Astrocyte of the spinal cord (primary cell): ENCODE measurements at places on chromosomes 7 and 10.
A peak's percentile ranks its signal among the peaks of the same experiment; 100 is the strongest.

DNA sequence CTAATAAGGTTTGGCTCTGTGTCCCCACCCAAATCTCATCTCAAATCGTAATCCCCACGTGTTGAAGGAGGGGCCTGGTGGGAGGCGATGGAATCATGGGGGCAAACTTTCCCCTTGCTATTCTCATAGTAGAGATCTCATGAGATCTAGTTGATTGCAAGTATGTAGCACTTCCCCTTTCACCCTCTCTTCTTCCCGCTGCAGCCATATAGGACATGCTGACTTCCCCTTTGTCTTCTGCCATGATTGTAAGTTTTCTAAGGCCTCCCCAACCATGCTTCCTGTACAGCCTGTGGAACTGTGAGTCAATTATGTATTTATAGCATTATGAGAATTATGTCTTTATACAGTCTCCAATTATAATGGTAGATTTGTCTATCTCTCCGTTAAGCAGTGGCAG is 594.5 kb downstream of the ACTR3B start:
- DNase-seq = no peak

DNA sequence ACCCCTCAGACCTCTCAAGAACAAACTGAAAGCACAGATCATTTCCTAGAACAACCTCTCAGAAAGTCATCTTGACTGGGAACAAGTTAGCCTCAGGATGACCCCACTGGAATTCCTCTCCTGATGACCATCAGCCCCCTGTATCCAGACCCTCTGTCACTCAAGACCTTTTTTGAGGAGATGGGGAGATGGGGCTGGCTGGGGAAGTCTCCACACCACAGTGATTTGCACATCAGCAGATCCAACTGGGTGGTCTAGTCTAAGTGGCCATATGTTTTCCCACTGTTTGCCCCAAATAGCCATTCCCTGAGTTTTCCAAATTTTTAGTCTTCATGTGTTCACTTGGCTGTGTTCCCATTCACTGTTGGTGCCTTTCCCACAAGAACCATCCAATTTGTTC is 452.4 kb upstream of the NPVF start:
- DNase-seq = no peak

DNA sequence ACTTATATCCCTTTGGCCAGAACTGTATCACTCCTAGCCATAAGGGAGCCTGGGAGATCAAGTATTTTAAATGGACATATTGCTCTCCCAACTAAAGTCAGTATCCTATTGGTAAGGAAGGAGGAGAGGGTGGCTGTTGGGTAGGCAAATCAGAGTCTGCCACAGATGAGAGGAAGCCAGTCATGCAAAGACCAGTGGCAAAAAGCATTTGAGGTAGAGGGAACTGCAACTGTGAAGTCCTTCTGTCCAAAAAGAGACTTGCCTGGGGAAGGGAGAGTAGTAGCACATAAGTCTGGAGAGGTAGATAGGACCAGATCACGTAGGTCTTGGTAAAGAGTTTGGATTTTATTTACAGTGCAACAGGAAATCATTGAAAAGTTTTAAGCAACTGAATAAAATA is 8.8 kb upstream of the CCNJ start:
- no peak for DNase-seq

GRCh38 chr10:52136921-52137320 is 177.2 kb upstream of the DKK1 start:
- DNase-seq = no peak

DNA sequence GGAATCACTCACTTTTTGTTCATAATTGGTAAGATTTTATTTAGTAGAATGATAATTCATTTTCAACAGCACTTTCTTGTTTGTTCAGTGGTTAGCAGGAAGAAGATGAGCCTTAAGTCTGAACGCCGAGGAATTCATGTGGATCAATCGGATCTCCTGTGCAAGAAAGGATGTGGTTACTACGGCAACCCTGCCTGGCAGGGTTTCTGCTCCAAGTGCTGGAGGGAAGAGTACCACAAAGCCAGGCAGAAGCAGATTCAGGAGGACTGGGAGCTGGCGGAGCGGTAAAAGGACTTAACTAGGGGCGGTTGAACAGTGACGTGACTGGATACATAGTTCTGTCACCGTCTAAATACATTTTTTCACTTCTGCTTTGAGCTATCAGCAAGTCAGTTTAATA is 31.3 kb downstream of the RABGEF1 start:
- no peak for DNase-seq

DNA sequence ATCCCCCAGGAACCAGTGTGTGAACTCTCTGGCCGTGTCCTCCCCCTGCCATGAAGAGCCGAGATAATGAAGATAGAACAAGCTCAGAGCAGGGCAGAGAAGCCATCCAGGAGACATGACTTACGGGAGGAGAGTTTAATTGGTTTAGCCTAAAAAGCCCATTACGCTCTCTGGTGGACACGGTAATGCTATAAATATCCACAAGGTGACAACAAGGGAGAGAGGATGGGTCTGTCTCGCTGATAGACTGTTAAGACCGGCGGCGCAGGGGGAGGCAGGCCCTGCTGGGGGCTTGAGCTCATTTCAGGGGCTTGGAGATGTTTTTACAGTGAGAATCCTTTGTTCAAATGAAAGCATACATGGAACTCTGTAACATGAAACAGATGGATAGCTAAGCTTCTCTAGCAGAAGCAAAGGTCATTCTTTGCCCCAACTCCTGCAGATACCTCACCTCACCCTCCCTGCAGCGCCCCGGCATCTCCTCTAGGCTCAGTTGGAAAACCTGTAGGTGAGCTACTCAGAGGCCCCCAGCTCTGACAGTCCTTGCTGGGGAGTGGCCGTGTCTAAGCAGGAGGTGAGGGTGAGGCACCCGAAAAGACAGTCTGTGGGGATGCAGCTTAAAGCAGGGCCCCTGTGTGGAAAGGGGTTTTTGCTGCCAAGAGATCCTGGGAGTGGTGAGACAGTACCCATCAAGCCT is 40.8 kb upstream of the LOXL4 start:
- DNase-seq = no peak

GRCh38 chr7:1096156-1097119 is 8.5 kb downstream of the GPER1 start:
- no peak for DNase-seq

GRCh38 chr10:17871036-17871435 is 61.9 kb downstream of the MRC1 start:
- DNase-seq = no peak

GRCh38 chr7:73366127-73366526 is 38.2 kb downstream of the FKBP6 start:
- no peak for DNase-seq

DNA sequence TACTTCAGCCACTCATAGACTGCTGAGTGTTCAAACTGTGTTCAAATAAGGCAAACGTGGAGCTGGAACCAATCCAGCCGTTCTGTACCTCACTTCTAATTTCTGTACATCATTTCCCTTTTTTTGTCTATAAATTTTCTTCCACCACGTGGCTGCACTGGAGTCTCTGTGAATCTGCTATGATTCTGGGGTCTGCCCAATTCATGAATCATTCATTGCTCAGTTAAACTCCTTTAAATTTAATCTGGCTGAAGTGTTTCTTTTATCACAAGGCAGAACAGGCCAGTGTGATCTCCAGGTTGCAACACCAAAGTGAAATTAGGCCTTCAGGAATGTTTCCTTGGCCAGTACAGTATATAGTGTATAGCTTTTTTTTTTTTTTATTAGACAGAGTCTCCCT is 53.5 kb downstream of the DNAJC12 start:
- DNase-seq = no peak

GRCh38 chr7:128739990-128740682 is 977 bp downstream of the CALU start:
- DNase-seq = peak; percentile 18

GRCh38 chr7:122488241-122488640 is 183.7 kb upstream of the FEZF1 start:
- DNase-seq = no peak

GRCh38 chr10:80580638-80581468 is 43.2 kb downstream of the SH2D4B start:
- no peak for DNase-seq

DNA sequence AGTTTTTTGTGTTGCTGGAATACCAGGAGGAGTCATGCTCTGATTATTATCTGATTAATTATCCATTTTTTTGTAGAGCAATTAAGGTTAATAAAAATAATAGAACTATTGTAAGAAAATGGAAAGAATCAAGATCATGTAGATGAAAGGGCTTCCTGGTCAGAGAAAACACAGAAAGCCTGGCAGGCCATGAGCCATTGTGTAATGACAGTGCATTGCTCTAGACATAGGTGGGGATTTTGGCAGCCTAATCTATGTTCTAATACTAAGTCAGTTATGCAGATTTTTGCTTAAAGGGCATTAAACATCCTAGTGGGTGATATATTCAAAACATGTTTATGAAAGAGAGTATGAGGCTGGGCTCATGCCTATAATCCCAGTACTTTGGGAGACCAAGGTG is 198.2 kb downstream of the PPP1R9A start:
- no peak for DNase-seq
